ENCODE measurements at places on chromosomes 6 and 20.

DNA sequence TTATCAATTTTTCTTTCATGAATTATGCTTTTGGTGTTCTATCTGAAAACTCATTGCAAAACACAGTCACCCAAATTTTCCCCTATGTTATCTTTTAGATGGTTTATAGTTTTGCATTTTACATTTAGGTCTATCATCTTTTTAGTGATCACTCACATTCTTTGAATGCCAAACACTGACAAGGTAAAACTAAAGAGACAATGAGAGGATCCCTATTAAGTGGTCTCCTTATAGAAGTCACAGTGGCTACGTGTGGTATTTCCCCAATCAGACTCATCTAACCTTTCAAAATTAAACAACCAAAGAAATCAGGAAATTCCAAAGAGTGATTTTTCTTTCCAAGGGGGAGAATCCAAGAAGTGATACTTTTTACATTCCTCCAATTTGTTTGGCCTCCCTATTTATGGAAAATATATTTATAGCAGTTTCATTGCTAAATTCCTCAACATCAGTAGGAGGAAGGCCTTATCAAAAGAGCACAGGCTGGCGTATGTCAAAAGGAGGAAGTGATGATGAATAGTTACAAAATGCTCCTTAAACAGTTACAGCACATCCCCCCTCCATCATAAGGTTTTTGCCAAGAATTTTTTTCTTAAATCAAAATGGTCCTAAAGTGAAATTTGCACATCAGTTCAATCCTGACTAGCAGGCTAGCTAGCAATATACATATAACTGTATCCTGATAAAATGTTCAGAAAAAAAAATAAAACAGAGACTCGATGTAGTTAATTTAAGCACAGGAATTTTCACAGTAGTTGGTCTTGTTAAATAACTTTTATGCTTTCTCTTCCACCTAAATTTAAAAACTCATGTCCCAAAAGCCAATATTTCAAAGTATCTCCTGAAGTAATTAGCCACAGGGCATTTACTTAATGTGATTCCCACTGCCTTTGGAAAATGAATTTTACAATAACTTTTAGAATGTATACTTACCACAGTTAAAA, 76.2 kb upstream of the IPCEF1 start:
- no peak for DNase-seq

- DNase-seq: no peak
These were observed 2.2 kb downstream of the DOP1A start for GRCh38 chr6:83069633-83070032.

- DNase-seq: no peak
These were observed 15.4 kb upstream of the MAPK13 start for GRCh38 chr6:36114798-36115408.

DNA sequence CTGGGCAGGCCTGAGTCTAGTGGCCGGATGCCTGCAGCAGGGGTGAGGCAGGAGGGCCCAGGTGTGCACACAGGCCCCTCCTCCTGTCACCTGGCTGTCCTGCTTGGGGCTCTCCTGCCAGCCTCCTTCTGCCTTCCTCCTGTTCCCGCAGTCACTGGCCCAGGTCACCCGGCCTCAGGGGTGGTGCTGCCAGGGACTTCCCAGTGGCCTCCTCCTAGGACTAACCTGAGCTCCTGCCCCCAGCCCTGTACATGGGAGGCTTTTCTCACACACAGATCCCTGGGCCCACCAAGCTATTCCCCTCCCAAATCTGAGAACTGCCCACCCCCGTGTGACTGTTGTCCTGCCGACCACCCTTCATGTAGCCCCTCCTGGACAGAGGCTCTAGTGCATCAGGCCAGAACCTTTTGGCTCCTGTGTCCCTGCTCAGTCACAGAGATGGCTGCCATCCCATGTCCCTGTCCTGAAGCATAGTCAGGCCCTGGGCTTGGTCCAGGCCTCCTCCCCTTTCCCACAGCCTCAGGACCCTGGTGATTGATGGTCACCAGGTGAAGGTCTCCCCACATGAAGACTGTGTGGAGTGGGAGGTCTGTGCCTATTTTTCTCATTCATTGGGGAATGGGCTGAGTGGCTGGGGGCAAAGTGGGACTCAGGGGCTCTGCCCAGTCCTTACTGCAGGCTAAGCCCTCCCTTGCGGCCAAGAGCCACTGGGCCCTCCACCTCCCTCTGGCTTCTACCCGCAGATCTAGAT, 1.1 kb upstream of the ULBP1 start:
- no peak for DNase-seq

DNA sequence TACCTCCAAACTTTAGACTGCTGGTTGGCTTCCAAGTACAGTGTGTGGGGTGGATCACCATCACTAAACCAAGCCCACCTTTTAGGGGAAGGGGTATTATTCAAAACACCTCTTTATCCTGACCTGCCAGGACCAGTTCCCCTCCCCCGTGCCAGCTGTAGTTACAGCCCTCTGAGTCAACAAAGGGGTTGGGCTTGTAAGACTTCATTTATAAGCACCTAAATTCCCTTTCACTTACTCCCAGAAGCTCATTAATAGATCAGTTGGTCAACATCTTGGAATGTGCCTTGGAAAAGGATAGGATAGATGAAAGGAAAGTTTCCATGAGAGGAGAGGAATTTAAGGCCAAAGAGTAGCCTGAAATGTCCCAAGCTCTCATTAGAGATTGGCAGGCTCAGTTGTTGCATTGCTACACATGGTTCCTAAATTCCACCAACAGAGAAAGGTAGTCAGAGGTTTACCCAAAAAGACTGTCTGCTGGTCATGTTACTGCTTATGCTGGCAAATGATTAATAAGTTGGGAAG, 59.2 kb downstream of the TNFAIP3 start:
- no peak for DNase-seq
